HS-27A (cell line): ENCODE measurements at places on chromosomes 6 and 20.

DNA sequence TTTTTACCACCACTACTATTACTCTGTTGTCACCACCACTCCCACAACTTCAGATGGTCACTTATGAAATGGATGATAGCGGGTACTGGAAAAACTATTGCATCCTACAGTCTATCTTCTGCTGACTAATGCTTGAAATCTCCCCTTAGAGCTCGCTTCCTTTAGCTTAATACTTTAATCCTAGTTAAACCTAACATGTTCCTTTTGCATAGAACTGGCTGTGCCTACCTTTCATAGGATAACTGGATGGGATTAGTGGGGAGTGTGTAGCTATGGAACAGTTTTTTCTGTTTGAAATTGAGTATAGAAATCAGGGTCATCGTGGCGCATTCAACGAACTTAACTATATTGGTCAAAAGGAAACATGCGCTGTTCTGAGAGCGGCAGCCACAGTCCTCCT lies 294.7 kb downstream of the FARS2 start:
- DNase-seq = no peak

DNA sequence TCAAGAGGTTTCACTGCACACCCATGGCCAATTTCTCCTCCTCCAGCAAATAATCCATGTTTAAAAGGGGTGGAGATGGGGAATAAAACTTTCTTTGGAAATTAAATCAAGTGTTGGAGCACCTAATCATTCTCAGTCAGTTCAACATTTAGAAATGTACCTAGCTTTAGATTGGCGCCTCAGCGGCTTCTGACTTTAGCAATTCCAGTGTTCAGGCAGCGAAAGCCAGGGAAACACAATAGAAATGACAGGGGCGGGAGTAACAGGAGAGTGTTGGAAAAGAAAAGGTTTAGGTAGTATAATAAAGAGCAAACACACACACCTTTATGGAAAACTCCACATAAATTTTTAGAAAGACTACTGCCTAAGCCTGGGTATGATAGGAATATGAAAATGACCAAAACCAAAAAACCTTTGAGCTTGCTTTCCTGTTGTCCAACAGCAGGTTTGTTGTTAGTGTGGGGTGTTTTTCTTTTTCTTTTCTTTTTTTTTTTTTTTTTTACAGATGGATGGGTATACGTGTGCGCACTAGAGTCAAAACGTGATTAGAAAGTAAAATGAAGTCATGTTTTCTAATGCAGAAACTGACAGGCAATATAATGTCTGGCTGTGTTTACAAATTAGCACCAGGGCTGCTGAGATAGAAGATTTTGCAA lies 7.7 kb downstream of the TFAP2A start:
- no peak for DNase-seq

GRCh38 chr6:35718911-35719381 lies 17.9 kb upstream of the ARMC12 start:
- no peak for DNase-seq

DNA sequence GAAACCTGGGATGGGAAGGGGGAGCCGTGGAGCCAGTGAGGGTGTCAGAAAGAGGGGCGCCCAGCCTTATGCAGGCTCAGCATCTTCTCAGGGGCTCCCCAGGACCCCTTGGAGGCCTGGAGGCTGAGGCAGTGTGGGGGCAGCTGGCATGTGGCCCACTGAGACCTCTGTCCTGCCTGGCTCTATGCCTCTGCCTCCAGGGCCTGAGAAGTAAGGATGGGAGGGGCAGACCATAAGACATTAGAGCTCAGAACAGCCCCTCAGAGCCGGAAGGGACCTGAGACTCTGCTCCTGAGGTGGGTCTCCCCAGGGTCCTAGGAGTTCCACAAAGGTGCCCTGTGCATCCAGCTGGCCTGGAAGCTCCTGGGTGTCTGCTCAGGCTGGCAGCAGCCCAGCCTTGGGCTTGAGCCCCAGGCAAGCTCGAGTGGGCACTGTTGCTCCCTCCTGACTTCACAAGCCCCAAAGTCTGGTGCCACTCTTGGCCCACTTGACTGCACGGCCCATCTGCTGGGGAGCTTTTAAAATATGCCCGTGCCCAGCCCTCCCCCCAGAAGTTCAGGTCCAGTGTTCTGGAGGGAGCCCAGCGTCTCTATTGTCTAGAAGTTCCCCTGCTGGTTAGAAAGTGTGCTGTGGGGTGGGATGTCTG lies 126.8 kb downstream of the GRM4 start:
- no peak for DNase-seq

DNA sequence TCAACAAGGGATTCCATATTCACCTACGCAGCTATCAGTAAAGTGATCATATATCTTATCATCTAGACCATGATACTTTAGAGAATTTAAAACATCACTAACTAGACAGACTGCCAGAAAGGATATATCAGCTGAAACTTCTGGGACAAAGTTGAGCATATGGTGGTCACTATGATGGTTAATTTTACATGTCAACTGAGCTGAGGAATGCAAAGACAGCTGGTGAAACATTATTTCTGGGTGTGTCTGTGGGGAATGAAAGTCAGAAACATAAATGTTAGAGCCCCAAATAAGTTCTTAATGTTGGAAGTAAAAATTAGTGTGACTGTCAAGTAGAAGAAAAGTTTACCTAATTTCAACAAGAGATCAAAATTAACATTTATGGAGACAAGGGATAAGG lies 440.0 kb upstream of the IRAK1BP1 start:
- no peak for DNase-seq

GRCh38 chr6:89794324-89794723 lies 25.3 kb downstream of the MDN1 start:
- DNase-seq = no peak

DNA sequence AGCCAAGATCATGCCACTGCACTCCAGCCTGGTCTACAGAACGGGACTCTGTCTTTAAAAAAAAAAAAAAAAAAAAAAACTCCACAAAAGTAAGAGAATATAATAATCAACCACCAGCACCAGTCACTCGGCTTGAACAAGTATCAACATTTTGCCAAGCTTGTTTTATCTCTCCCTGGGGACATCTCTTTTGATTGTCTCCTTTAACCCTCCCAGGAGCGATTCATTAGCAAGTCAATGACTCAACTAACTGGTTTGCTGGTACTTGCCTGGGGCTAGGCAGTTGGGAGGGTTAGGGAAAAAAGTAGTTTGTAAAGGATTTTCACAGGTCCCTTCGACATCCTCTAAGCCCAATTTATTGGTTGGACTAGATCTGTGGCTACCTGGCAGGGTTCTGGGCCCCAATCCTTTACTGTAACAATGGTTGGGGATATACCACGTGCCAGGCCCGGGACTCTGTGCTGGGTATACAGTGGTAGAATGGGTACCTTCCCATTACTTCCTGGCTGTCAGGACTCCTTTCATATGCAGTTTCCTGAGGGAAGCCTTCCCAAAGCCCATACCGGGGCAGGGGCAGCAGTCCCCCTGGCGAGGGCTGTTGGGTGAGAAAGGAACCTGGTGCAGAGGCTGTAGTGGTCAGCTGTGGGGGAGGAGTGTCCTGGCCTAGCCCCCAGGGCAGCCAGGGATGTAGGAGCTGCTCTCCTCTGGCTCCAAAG lies 12.2 kb downstream of the TGIF2 start:
- no peak for DNase-seq
